ENCODE measurements at places on chromosomes 6 and 20. TPM values are rescaled to one million over a fixed set of nuclear protein-coding genes. Genes with fewer than 3 reads are reported as not detected.

- no peaks in the 10 kb centered on the region for H3K27me3 ChIP-seq
- DNase-seq, result no peak
- no peaks in the 10 kb centered on the region for H3K4me1 ChIP-seq
- no peak overlapping the region for H3K4me3 ChIP-seq
- no peaks in the 10 kb centered on the region for H3K36me3 ChIP-seq
Measured at GRCh38 chr6:154899824-154900463, 95.2 kb upstream of the TIAM2 start.

GRCh38 chr6:106979435-106979884, 4.9 kb upstream of the CD24 start:
- peak; percentile 91 for DNase-seq
- H3K27me3 ChIP-seq, result no peaks in the 10 kb centered on the region
- H3K4me1 ChIP-seq, result no peaks in the 10 kb centered on the region
- no peak overlapping the region for H3K27ac ChIP-seq

OSER1 gene
- 73.8 TPM for total RNA-seq

GRCh38 chr6:19664050-19664449, 173.1 kb upstream of the ID4 start:
- H3K36me3 ChIP-seq, result no peaks in the 10 kb centered on the region
- H3K27me3 ChIP-seq, result no peaks in the 10 kb centered on the region
- H3K4me3 ChIP-seq, result no peak overlapping the region
- H3K27ac ChIP-seq, result no peak overlapping the region

HLA-G gene
- not detected for total RNA-seq

MRAP2 gene
- 9.4 TPM for total RNA-seq

GRCh38 chr6:119171864-119172588, 93.6 kb upstream of the FAM184A start:
- no peaks in the 10 kb centered on the region for H3K4me1 ChIP-seq
- H3K4me3 ChIP-seq, result no peak overlapping the region
- DNase-seq, result no peak
- H3K27ac ChIP-seq, result no peak overlapping the region

GRCh38 chr6:125255201-125255600, 46.6 kb downstream of the HDDC2 start:
- no peak overlapping the region for H3K27ac ChIP-seq
- H3K27me3 ChIP-seq, result no peaks in the 10 kb centered on the region
- DNase-seq, result no peak
- H3K36me3 ChIP-seq, result no peaks in the 10 kb centered on the region
- H3K4me3 ChIP-seq, result no peak overlapping the region

- H3K27ac ChIP-seq, result no peak overlapping the region
- H3K4me3 ChIP-seq, result no peak overlapping the region
- no peak for DNase-seq
- H3K36me3 ChIP-seq, result no peaks in the 10 kb centered on the region
Measured at GRCh38 chr20:24752612-24753011, 196.5 kb upstream of the CST7 start.

- DNase-seq, result no peak
- H3K27ac ChIP-seq, result no peak overlapping the region
- H3K4me1 ChIP-seq, result no peaks in the 10 kb centered on the region
- no peaks in the 10 kb centered on the region for H3K36me3 ChIP-seq
- H3K27me3 ChIP-seq, result no peaks in the 10 kb centered on the region
Measured at GRCh38 chr6:95917034-95917433, 98.7 kb upstream of the FUT9 start.

WTAP gene
- total RNA-seq, result 115 TPM

DNA sequence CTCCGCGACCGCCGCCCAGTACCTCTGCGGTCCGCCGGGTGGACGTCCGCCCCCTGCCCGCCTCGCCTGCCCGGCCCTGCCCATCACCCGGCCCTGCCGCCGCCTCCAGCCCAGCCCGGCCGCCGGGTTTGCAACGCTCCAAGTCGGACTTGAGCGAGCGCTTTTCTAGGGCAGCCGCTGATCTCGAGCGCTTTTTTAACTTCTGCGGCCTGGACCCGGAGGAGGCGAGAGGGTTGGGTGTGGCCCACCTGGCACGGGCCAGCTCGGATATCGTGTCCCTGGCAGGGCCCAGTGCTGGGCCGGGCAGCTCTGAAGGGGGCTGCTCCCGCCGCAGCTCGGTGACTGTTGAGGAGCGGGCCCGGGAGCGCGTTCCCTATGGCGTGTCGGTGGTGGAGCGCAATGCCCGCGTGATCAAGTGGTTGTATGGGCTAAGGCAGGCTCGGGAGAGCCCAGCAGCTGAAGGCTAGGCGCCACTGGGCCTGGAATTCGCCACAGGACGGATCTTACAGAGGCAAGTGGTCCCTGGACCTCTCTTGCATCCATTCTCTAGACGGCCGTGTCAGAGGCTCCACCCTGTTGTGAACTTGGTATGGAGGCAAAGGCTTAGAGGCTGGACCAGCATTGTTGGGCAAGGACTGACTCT, 11.8 kb downstream of the FAM110A start:
- H3K27ac ChIP-seq, result peak overlapping the region; percentile 30
- no peaks in the 10 kb centered on the region for H3K36me3 ChIP-seq
- no peak for DNase-seq
- H3K4me1 ChIP-seq, result peaks cover 7% of the 10 kb centered on the region

DNA sequence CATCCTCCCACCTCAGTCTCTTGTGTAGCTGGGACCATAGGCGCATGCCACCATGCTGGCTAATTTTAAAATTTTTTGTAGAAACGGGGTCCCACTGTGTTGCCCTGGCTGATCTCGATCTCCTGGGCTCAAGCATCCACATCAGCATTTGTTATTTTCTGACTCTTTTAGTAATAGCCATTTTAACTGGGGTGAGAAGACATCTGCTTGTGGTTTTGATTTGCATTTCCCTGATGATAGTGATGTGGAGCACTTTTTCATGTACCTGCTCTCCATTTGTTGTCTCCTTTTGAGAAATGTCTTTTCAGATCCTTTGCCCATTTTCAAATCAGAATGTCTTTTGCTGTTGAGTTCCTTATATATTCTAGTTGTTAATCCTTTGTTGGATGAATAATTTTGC, 22.2 kb upstream of the TULP4 start:
- H3K4me1 ChIP-seq, result no peaks in the 10 kb centered on the region
- no peak overlapping the region for H3K27ac ChIP-seq
- H3K36me3 ChIP-seq, result no peaks in the 10 kb centered on the region

NOTCH4 gene
- 20.8 TPM for total RNA-seq
